Mammary epithelial cell (primary cell): ENCODE measurements at places on chromosomes 13 and 19. TPM values are rescaled to one million over a fixed set of nuclear protein-coding genes. Genes with fewer than 3 reads are reported as not detected.

Gene ZNF208
- total RNA-seq = not detected in 2 replicates

Gene RAB3D
- total RNA-seq = 30.8 and 50.2 TPM in 2 replicates

- peak; percentile 29 for DNase-seq
Measured at GRCh38 chr13:49436890-49437289, 7.0 kb downstream of the CAB39L start.

DNA sequence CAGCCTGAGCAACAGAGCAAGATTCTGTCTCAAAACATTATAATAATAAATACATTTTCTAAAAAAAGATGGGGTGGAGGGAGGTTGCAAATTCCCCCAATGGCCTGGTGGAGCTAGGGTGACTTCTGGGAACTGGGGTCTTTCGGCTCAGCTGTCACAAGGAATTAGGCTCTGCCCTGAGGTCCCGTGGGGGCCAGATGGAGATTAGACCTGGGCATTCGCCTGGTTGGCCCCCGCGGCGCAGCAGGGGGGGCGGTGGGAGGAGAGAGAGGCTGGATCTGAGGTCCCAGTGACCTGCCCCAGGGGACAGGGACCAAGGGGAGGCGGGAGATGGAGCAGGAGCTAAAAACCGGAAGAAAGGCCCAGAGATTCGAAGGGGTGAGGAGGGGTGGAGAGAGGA, 14.8 kb downstream of the FUT6 start:
- no peak for DNase-seq

GRCh38 chr13:61685682-61686012, 270.0 kb upstream of the PCDH20 start:
- no peak for DNase-seq

GRCh38 chr13:24659239-24659638, 21.0 kb upstream of the ATP12A start:
- DNase-seq = no peak

Gene CSNK1G2
- 63.5 TPM for total RNA-seq
